Cerebellar cortex (tissue), 1 donor: ENCODE measurements at places on chromosomes 6 and 20.
A peak's percentile ranks its signal among the peaks of the same experiment; 100 is the strongest.

- DNase-seq, result no peak
Observed at GRCh38 chr20:5173751-5174150, 46.9 kb downstream of the CDS2 start.

- peak; percentile 23 for DNase-seq
Observed at GRCh38 chr6:5205035-5205507, 55.7 kb downstream of the LYRM4 start.

DNA sequence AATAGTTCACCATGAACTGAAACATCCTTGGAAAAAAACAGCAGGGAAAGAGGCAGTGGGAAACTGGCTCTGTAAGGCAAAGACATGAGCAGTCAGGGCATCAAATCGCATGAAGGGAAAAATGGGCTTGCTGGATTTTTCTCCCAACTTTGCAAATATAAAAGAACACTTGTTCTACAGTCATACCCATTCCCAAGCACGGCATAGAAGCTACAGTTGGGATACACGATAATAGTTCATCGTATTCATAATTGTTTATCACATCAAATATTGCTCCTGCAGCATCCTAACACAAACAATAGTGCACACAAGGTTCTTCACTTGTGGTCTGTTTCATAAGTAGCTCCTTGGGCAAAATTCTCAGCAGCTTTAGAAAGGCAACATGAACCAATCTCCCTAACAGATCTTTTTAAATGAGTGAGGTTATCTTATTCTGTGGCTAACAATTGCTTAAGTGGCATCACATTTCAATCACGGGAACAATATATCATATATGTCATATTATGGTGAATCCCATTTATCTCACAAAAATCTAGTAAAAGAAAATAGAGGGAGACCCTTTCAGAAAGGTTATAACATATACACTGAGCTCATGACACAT, 243.9 kb downstream of the PKHD1 start:
- no peak for DNase-seq

- DNase-seq, result no peak
Observed at GRCh38 chr6:170316071-170316470, 9.5 kb downstream of the FAM120B start.

- DNase-seq, result no peak
Observed at GRCh38 chr20:12700701-12701100, 308.1 kb upstream of the SPTLC3 start.

DNA sequence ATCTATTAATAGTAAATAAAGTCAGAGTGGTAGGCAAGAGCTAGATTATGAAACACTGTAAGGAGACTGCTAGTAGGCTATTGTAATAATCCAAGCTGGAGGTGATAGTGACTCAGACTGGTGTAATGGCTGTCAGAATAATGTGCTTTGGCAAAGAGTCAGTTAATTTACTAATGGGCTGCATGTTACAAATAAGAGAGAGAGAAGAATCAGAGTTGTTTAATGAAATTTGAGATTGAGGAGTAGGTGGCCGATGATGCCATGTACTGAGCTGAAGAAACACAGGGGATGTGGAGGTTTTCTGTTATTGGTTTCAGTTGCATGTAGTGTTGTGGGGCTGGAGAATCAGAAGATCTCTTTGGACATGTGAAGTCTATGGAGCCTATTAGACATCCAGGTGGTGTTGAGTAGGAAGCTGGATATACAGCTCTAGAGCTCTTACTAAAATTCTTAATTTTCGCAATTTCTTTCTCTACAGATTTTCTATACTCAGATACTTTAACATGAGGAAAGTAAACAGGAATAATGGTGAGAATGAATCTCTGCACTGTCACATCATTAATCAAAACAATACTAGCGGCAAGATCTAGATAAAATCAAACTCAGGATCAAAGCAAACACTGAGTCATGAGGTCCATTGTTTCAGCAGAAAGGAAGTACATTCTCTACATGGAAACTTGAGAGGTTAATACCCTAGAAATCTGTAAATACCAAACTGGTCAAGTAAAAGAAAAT, 167.7 kb downstream of the SIM1 start:
- DNase-seq, result no peak

DNA sequence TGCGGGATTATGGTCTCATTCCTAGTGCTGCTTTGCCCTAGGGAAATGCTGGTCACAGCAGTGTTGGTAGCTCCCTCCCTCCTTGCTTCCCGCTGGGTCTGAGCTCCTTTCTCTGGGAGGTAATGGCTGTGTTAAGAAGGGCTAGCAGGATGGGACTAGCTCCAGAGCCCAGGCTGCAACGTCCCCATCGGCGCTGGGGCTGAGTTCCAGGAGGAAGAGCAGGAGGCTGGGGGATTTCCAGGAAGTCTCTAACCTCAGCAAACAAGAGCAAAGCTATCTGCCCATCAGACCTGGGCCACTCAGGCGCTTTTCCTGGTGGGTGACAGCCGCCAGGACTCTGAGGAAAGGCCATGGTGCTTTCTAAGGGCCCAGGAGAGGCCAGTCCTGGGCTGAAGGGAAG, 174.2 kb downstream of the DLL1 start:
- no peak for DNase-seq

GRCh38 chr20:53643031-53643832, 49.6 kb upstream of the ZNF217 start:
- no peak for DNase-seq

DNA sequence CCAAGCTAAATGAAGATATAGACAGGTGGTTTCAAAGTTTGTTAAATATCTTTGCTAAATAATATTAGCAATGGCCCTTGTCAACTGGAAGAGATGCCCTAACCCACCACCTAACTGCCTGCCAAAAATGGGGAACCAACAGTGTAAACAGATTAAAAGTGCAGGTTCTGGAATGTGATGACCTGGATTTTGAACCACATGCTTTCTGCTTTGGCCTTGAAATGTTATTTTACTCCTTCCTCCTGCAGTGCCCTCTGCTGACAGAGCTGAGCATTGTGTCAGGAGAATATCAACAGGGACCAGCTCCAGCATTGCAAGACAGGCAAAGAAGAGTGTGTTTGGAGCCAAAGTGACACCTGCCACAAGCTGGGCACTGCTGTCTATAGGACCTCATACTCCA, 226.6 kb downstream of the MYLK4 start:
- DNase-seq, result no peak
